ENCODE measurements at places on chromosomes 4 and X.
A peak's percentile ranks its signal among the peaks of the same experiment; 100 is the strongest.

- no peaks in the 10 kb centered on the region for H3K36me3 ChIP-seq
- no peak for DNase-seq
- peaks cover 1% of the 10 kb centered on the region for H3K4me1 ChIP-seq
- H3K27me3 ChIP-seq, result peaks cover 11% of the 10 kb centered on the region
- no peak overlapping the region for H3K27ac ChIP-seq
Observed at GRCh38 chr4:99645036-99645435, 12.6 kb downstream of the C4orf54 start.

DNA sequence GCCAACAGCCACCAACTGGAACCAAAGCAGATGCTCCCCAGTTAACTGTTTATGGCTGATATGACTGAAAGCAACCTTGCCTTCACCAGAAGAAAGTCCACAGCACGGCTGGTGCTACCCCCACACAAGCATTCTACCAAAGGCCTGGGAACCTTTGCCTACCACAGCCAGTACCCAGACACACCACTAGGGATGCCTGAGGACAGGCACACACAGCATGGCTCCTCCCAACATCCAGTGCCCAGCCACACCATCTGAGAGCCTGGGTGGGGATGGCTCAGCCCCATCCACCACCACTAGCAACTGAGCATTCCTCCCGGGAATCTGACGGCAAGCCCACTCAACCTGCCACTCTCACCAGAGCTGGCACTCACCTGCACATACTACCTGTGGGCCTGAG is 178.6 kb downstream of the SLC7A11 start:
- no peak overlapping the region for H3K27ac ChIP-seq
- H3K27me3 ChIP-seq, result no peaks in the 10 kb centered on the region
- no peaks in the 10 kb centered on the region for H3K4me1 ChIP-seq

GRCh38 chr4:184453365-184454160 is 20.8 kb downstream of the IRF2 start:
- H3K27ac ChIP-seq, result peak overlapping the region; percentile 84
- peaks cover 74% of the 10 kb centered on the region for H3K4me1 ChIP-seq
- H3K27me3 ChIP-seq, result no peaks in the 10 kb centered on the region
- DNase-seq, result peak; percentile 38
- H3K4me3 ChIP-seq, result peak overlapping the region; percentile 60

DNA sequence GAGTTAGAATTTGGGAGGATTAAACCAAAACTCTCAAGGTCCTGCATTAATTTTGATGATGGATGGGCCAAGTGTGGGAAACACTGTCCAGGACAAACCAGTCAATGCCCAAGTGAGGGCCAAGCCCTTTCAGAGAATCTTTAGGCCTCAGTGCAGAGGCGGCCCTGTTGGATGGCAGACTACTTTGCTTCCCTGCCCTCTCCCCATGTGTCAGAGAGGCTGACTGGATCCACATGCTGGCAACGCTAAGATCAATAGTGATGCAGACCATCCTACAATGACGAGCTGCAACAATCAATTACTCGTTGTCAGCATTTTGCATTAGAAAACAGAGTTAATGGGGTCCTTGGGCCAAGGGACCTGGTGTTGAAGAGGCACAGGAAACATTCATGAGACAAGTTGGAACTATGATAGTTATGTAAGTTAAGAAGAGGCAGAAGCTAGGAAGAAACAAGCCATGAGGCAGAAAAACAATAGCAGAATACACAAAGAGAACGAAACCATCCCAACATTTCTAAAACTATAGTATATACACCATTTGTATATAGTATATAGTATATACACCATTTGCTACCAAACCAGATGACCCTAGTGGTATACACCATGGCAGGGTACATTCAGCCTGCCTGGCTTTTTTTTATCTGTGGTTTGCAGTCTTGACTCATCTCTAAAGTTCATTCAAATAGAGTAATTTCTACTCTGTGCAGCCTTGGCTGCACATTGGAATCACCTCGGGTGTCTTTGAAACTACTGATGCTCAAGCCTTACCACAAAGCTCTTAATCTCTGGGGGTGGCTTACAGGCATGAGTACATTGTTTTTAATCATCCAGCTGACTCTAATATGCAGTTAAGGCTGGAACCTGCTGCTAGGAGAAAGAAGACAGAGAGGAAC is 147.7 kb upstream of the GYPA start:
- H3K36me3 ChIP-seq, result no peaks in the 10 kb centered on the region
- DNase-seq, result no peak
- no peaks in the 10 kb centered on the region for H3K4me1 ChIP-seq
- no peak overlapping the region for H3K4me3 ChIP-seq

DNA sequence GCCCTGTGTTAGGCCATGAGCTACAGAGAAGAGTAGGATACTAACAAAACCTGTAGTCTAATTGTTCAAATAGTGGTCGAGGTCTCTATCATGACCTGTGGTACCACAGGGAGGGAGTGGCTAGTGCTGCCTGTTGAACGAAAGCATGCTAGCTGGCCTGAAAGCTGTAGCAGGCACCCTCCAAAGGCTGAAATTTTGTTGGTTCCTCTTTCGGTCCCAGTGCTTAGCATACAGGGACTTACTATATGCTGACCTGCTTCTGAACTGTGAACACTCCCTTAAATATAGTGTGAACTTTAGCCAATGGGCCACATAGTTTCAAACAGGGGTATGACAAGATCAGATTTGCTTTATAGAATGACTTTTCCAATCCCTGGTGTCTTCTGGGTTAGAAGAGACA is 113.4 kb downstream of the PJA1 start:
- H3K36me3 ChIP-seq, result no peaks in the 10 kb centered on the region
- no peaks in the 10 kb centered on the region for H3K4me1 ChIP-seq
- no peak for DNase-seq
- no peak overlapping the region for H3K27ac ChIP-seq
- no peak overlapping the region for H3K4me3 ChIP-seq

- no peaks in the 10 kb centered on the region for H3K27me3 ChIP-seq
- no peak overlapping the region for H3K27ac ChIP-seq
- no peaks in the 10 kb centered on the region for H3K4me1 ChIP-seq
- H3K36me3 ChIP-seq, result peaks cover 8% of the 10 kb centered on the region
- no peak overlapping the region for H3K4me3 ChIP-seq
Observed at GRCh38 chrX:72487661-72488060, 85.0 kb downstream of the HDAC8 start.

Data from effector memory CD8-positive, alpha-beta T cell (primary cell).